G401 (cell line): ENCODE measurements at places on chromosomes 1 and 21. TPM values are rescaled to one million over a fixed set of nuclear protein-coding genes. Genes with fewer than 3 reads are reported as not detected.

GRCh38 chr1:20255666-20256065, 35.0 kb upstream of the VWA5B1 start:
- DNase-seq = no peak

DNA sequence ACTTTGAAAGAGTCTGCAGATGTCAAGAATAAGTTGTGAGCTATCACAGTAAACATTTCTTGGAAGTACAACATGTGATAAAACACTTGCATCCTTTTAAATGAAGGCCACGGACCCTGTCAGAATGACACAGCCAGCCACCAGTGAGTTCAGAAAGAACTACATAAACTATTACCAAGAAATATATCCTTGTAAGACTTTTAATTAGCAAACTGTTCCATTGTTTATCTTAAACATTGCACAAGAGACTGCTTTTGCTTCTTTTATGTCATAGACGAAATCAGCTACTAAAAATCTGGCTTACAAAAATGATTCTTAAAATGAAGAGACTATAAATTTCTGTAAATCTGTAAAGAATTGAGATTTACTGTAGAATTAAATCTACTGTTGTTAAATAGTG, 17.9 kb downstream of the LRRC7 start:
- DNase-seq = no peak

GRCh38 chr1:74714429-74715235, 18.2 kb downstream of the CRYZ start:
- no peak for DNase-seq

GRCh38 chr1:7515175-7515574, 255.9 kb upstream of the VAMP3 start:
- no peak for DNase-seq

DNA sequence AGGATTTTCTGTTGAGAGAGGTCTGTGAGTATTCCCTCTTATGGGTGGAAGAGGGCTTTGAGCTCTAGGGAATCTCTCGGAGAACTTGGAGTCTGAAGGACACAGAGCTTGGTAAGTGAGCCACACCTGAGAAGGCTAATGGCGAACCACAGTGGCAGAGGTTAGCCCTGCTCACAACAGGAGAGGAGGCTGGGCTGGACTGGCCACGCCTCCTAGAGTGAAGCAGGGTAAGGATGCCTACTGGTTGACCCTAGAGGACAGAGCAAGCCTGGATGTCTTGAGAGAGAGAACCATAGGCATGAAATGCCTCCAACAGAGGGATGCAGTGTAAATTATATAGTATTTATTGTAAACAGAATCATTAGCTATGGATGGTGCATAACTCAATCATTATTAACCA, 232.6 kb downstream of the PCP4 start:
- no peak for DNase-seq

DNA sequence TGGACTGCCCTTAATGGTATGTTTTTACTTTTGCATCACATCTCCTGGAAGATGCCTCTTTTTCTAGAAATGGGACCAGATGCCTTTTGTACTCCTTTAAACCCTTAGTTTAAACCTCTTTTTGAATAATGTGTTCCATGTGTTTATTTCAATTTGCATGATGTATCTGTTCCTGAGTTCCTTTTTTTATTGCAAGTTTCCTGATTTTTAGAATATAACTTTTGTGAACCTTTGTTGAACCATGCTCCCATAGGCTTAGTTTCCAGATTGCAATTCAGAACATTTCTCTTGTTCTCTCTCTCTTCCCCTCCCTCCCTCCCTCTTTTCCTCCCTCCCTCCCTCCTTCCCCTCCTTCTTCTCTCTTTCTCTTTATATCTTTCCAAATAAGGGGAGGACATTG, 81.9 kb downstream of the RGL1 start:
- DNase-seq = no peak

- DNase-seq = peak; percentile 28
Observed at GRCh38 chr1:8217011-8217711, 100.8 kb upstream of the SLC45A1 start.

- peak; percentile 80 for DNase-seq
Observed at GRCh38 chr1:30707412-30708360, 15.7 kb downstream of the MATN1 start.

DNA sequence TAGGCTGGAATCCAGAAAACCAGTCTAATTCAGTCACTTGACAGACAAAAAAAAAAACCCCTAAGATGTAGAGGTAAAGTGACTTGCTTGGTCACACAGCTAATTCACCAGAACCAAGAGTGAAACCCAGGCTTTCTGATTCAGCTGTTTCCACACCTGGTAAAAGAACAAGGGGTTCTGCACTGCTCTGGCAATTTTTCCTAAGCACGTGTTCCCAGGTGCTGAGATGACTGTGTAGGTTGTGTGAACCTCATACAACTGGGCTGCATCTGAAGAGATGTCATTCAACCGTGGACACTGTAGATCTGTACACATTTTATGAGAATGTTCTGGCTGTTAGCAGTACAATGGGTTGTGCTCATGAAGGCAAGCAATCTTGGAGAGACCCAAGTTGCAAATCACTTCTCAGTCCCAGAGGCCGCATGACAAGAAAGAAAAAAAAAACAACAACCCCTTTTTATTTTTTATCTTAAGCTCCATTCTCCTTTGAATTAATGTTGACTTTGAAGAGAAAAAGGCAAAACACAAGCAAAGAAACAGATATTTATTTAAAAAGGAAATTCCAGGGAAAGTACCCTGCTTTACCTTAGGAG, 95.4 kb downstream of the INTS7 start:
- no peak for DNase-seq

The AZIN2 gene
- 13.1 and 13.6 TPM in 2 replicates for total RNA-seq

The OR2T29 gene
- total RNA-seq = not detected in 2 replicates

The HTR6 gene
- 0.14 and 0.62 TPM in 2 replicates for total RNA-seq

The DUSP23 gene
- total RNA-seq = 35.0 and 59.7 TPM in 2 replicates

The AGT gene
- total RNA-seq = not detected in 2 replicates
